ENCODE measurements at places on chromosomes 16 and 17.

DNA sequence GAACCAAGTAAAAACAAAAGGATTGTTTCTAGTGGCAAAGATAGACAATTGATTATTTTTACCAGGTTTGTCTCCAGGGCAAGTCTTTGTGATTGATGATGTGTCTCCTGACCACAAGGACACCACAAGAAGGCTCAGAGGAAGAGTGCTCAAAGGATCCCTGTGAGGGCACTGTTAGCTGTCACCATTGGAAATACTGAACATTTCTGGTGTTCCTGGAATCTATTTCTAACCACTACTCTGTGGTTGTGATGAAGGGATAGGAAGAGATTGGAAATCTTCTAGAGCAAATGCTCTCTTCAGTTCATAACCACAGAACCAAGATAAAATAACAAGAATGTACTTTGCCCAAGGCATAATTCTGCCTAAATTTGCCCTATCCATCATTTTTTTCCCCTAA, 15.3 kb downstream of the RNF43 start:
- no peak for DNase-seq

GRCh38 chr17:27821318-27821717, 21.0 kb upstream of the NOS2 start:
- no peak for DNase-seq

DNA sequence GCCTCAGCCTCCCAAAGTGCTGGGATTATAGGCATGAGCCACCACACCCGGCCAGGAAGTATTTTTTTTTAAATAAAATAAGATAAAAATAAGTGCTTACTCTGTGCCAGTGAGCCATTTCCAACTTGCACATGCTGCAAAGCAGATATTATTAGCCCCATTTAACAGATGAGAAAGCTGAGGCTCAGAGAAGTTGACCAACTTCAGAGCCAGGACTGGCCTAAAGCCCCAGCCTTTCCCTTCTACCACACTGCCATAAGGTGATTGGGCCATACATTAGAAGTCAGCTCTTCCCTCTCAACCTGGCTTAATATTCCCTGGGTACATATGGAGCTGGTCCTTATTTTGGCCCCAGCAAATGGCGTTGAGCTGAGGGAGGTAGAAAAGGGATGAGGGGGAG, 25.1 kb downstream of the NEUROD2 start:
- no peak for DNase-seq

DNA sequence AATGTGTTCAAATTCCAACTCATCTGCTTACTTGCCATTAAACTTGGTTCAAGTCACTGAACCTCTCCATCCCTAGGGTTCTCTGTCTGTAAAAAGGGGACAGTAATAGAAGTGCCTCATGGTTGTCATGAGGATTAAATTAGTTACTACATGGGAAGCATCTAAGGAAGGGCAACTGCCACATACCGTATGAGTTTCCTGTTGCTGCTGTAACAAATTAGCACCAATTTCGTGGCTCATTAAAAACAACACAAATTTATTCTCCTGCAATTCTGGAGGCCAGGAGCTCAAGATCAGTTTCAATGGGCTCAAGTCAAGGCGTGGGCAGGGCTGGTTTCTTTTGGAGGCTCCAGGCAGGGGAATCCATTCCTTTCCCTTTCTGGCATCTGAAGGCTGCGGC, 18.6 kb downstream of the CD300LF start:
- DNase-seq = no peak

DNA sequence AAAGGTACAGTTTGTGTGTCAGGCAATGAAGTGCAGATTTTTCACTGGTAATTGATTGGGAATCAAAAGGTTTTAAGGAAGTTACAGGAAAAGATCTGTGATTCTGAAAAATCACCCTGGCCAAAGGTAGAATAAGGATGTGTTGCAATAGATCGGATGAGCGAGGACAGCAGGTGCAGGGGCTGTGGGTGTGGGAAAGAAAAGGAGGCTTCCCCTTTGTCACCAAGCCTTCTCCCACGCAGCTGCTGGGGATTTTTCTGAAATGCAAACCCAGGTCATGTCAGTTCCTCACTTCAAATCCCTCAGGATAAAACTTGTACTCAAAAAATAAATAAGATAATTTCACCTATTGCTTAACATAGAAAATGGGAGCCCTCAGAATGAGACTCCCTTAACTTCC, 47.9 kb upstream of the ARHGAP17 start:
- DNase-seq = no peak
